ENCODE measurements at places on chromosomes 5 and 9.

DNA sequence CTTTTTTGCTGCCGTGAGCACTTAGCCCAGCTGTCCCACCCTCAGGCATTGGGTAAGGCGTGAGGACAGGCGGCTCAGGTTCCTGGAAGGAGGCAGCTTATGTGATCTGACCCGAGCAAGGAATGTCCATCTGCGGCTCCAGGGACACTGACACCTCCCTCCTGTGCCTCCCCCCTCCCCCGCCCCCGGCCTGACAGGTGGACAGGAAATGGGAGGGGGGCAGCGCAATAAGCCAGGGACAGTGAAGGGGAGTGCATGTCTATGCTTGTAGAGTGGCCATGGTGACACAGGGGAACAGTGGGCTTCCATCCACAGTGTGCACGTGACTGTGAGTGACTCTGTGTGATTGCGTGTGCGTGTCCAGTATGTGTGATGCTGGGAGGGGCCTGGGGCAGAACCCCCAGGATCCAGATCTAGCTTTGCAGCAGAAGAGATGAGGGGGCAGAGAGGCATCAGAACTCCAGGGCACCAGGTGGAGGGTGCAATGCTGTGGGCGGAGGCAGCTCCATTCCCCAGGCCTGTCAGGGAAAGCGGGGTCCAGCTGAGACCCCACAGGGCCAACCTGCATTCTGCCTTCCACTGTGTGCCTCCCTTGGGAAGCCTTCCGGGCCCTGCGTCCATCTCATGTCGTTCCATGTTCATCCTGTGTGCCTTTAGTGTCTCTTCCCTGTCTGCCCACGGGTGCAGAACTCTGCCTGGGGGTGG lies 30.5 kb downstream of the CNTFR start:
- no peak for DNase-seq

- no peak for DNase-seq
Observed at GRCh38 chr9:33349743-33350142, 52.6 kb downstream of the AQP7 start.

- DNase-seq, result no peak
Observed at GRCh38 chr5:96517295-96517694, 84.2 kb upstream of the PCSK1 start.

DNA sequence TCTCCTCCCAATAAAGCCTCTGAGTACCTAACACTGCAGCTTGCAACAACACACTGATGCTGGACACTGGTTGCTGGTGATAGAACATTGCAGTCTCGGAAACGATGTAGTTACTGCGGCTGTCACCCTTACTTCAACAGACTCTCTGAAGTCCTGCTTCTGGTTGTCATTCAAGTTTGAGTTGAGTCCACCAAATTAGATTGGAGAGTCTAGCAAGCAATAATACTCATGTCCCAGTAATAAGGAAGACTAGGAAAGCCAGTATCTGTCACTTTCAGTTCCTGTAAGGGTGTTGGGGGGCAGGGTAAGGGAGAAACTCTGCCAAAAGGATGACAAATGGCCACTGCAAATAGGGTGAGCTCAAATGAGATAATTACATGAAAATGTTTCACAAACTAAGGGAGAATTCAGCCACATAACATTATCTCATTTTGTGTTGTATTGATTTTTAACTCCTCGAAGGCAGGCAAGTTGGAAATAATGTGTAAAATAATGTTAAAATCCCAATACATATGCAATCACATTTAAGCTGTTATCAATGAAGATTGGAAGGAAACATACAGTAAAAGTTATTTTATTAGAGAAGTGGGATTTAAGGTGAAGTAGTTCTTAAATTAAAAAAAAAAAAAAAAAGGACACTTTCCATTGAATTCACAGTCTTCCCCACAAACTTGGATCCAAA lies 849 bp upstream of the IFT74 start:
- no peak for DNase-seq

DNA sequence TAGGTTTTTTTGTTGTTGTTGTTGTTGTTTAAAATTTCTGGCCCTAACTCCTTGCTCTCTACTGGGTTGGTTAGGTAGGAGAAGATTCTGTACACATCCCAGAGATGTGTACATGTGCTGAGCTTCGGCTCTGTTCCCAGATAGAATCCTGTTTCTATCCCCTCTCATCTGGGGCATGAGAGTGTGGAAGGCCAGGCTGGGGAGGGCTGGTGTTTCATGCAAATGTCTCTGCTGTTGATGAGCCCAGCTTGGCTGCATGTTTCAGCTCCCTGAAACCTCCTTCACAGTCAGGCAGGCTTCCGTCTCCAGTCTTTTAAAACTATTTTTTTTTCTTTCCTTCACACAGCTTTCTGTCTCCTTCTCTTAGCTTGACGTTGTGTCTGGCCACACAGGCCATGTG lies 526.9 kb upstream of the KLF4 start:
- DNase-seq, result no peak

GRCh38 chr5:161058781-161059180 lies 206.8 kb upstream of the ATP10B start:
- DNase-seq, result no peak

DNA sequence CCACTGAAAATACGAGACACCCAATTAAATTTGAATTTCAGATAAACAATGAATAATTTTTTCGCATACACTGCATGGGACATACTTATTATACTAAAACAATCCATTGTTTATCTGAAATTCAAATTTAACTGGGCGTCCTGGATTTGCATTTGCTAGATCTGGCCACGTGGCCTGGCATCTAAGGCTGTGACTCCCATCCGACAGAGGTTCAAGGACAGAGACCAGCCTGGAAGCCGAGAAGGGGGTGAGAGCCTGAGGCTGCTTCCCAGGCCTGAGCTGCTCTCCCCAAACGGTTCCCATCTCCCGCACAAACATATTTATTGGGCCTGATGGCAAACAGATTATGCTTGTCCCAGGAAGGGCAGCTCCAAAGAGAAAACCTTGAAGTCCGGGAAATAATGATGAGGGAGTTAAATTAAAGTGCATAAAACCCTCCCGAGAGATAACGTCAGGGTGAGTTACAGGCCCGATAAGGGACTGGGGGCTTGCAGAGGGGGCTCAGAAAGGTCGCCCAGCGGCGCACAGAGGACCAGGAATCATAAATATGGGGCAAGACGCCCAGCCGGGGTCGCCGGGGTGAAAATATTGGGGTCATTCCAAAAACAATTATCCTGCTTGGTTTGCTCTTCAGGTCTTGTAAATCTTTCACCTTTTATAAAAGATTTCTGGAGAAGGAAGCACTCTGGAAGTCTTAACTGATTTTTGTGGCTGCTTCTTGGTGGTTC lies 163.7 kb downstream of the GAPVD1 start:
- no peak for DNase-seq

DNA sequence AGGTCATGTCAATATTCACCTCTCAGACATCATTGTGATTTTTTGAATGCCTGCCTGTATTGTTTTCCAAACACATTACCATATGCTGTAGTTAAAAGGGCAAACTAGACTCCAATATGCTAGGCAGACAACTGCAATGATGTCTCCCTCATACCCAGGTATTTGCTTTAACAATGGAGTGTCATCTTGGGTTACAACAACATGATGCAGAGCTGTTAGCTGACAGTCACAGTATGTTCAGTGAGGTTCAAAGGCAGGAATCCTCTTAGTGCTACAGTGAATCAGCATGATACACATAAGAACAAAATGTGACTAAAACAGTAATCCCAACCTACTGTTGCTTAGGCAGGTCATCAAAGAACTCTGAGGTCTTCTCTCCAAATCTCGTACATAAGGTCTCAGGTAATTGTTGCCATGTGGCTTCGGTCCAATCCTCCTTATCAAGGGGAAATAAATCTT lies 24.0 kb downstream of the OR1J1 start:
- DNase-seq, result no peak

GRCh38 chr5:37391591-37391990 lies 12.5 kb downstream of the WDR70 start:
- DNase-seq, result no peak

Measured in activated T-cell treated with anti-CD3 and anti-CD28 coated beads, Interleukin-2, amount 50 U/mL, for 1 hour (primary cell).